ENCODE measurements at places on chromosomes 2 and 18. TPM values are rescaled to one million over a fixed set of nuclear protein-coding genes. Genes with fewer than 3 reads are reported as not detected.
A peak's percentile ranks its signal among the peaks of the same experiment; 100 is the strongest.

GRCh38 chr2:218123986-218124385, 1.8 kb upstream of the CXCR2 start:
- no peaks in the 10 kb centered on the region for H3K4me1 ChIP-seq
- no peak overlapping the region for H3K27ac ChIP-seq
- no peak for DNase-seq
- no peak overlapping the region for H3K4me3 ChIP-seq
- H3K27me3 ChIP-seq: no peaks in the 10 kb centered on the region

DNA sequence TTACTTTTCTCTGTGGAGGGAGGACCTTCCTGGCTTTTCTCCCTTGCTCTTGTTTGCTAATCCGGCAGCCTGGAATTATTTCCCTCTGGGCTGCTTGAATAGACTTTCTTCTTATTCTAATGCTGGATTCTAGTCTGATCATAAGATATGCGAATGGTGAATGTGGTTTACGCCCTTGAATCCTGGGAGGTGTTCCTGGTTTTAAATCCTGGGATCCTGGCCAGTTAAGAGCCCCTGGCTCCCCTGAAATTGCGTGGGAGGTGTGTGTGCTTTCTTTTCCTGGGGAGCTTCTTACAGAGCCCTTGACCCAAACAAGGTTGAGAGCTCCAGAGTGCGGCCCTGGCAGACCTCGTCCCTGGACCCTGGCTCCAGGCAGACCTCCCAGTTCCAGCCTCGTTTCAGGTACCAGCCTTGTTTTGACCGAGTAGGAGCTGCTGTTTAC, 2.8 kb downstream of the SH3BP4 start:
- H3K36me3 ChIP-seq: no peaks in the 10 kb centered on the region
- H3K27ac ChIP-seq: peak overlapping the region; percentile 93
- no peak for DNase-seq
- peak overlapping the region; percentile 63 for H3K4me3 ChIP-seq

DNA sequence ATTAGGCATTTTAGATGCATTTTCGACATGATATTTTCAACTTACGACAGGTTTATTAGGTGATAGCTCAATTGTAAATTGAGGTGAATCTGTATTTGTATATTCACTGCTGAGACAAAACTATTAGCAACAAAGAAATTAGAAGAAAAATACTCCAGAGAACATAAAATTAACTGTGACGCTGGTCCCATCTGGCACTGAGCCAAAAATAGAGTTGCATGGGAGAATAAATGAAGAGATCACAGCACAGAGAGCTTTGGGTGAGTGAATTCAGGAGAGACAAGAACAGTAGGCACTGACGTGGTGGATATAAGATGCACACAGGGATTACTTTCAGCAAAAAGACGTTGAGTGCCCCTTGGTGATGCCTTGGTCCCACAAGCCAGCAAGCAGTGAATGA, 306.2 kb upstream of the RAB6C start:
- H3K4me1 ChIP-seq: no peaks in the 10 kb centered on the region
- no peak for DNase-seq
- no peak overlapping the region for H3K4me3 ChIP-seq
- H3K27me3 ChIP-seq: no peaks in the 10 kb centered on the region
- H3K27ac ChIP-seq: no peak overlapping the region

DNA sequence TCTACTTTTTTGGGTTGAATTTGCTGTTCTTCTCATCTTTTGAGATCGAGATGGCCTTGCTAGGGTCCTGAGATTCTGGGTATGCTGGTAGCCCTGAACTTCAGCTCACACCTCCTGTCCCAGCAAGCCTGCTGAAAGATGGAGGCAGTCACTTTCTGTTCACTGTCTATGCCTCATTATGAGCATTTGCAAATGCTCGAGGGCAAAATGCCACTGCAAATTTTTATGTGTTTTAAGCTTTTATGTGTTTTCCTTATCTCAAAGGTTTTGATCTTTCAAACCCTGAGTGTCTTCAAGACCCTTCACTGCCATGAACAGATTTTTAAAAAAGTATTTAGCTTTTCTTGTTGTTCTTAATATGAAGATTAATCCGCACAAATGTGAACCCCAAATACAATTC, 766.7 kb upstream of the HS6ST1 start:
- no peaks in the 10 kb centered on the region for H3K4me1 ChIP-seq
- no peak overlapping the region for H3K27ac ChIP-seq
- no peak for DNase-seq
- H3K36me3 ChIP-seq: no peaks in the 10 kb centered on the region
- no peak overlapping the region for H3K4me3 ChIP-seq

GRCh38 chr2:219484343-219485200, 14.1 kb upstream of the GMPPA start:
- H3K4me3 ChIP-seq: no peak overlapping the region
- no peaks in the 10 kb centered on the region for H3K36me3 ChIP-seq
- no peak overlapping the region for H3K27ac ChIP-seq
- DNase-seq: no peak
- peaks cover 13% of the 10 kb centered on the region for H3K4me1 ChIP-seq

DNA sequence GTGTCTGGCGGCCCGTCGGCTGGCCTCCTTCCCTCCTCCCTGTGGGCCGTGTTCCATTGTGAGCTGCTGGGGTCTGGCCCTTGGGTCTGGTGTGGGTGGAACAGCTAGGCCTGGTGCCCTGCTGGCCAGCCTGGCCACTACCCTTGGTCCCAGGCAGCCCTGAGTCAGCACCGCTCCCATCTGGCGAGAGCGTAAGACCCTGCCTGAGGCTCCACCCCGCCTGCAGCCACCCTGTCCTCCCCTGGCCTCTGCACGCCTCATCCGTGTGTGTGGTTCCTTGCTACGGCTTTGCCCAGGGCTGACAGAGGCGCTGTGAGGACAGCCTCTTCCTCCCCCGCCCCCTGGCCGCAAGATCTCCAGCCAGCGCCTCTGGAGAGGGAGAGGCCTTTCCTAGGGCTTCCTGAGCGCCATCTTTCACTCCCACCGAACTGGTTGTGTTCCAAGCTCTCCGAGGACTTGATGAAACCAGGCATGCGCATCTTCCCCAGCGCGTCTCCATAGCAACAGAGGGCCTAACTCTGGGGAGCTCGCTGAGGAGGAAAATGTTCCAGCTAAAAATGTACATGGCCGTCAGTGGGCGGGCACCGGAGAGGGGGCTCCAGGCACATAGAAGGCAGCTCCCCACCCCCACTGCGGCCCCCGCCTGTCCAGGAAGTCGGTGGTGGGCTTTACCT, 83.0 kb downstream of the STPG4 start:
- no peaks in the 10 kb centered on the region for H3K36me3 ChIP-seq
- no peaks in the 10 kb centered on the region for H3K27me3 ChIP-seq
- peak; percentile 53 for DNase-seq
- peaks cover 38% of the 10 kb centered on the region for H3K4me1 ChIP-seq

- H3K36me3 ChIP-seq: no peaks in the 10 kb centered on the region
- no peak overlapping the region for H3K27ac ChIP-seq
- no peak for DNase-seq
- no peak overlapping the region for H3K4me3 ChIP-seq
Observed at GRCh38 chr2:10762651-10763460, 41.4 kb downstream of the ATP6V1C2 start.

DNA sequence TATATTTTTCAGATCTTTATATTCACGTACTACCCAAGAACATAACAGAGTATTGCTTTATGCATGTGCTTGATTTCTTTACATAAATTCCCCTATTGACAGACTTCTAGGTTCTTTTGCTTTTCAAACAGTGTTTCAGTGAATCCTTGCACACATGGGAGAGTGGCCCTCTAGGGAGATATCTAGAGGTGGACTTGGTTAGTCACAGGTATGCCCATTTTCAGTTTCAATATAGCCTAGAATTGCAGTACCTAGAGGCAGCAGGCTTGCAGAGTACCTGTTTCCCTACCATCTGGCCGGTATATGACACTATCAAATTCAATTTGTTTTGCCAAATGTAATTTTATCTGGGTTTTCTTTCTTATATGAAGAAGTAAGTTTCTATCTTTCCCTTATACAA, 36.8 kb downstream of the EML6 start:
- H3K27me3 ChIP-seq: no peaks in the 10 kb centered on the region
- peaks cover 12% of the 10 kb centered on the region for H3K4me1 ChIP-seq
- no peak overlapping the region for H3K4me3 ChIP-seq
- H3K27ac ChIP-seq: no peak overlapping the region

DNA sequence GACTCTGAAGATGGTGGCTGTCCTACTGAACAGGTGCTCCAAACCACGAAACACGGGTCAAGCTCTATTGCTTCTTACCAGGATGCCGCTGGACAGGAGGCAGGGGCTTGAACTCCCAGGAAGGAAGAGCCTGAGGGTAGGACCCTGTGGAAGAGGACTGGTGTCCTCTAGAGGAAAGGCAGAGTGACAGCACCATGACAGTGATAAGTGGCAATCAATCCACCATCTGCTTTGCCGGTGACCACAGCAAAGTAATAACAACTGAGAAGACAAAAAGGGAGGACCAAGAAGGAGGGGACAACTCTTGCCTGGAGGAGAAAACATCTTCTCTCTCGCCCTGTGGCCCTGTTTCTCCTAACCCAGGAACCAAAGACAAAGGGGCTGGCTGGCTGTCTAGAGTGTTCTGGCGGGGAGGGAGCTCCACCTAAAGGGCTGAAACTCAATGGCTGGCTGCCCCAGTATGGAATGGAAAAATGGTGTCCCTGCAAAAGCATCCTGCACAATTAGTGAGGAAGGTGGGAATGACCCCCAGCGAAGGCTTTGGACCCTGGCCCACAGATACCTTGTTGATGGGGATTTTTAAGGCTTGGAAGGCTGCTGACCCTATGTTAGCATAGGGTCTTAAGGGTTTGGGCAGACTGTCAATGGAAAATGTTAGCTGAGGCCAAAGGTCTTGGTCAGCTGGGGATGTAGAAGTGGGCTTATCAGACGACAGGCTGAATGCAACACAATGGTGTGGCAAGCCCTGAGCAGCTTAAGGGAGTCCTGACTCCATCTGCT, 35.4 kb downstream of the PROC start:
- no peak overlapping the region for H3K27ac ChIP-seq
- H3K4me3 ChIP-seq: no peak overlapping the region
- DNase-seq: peak; percentile 29
- peaks cover 34% of the 10 kb centered on the region for H3K4me1 ChIP-seq
- no peaks in the 10 kb centered on the region for H3K27me3 ChIP-seq

Gene ATP6V1C2
- not detected for total RNA-seq

Gene RAB6C
- not detected for total RNA-seq

Gene CXXC1
- total RNA-seq: 109 TPM

Gene GAD1
- not detected for total RNA-seq
